ENCODE measurements at places on chromosomes 3 and 15.

GRCh38 chr15:31758126-31758525, 272.2 kb upstream of the CHRNA7 start:
- no peak for DNase-seq

- DNase-seq: peak; percentile 71
Observed at GRCh38 chr3:177190756-177191681, 6.3 kb downstream of the TBL1XR1 start.

DNA sequence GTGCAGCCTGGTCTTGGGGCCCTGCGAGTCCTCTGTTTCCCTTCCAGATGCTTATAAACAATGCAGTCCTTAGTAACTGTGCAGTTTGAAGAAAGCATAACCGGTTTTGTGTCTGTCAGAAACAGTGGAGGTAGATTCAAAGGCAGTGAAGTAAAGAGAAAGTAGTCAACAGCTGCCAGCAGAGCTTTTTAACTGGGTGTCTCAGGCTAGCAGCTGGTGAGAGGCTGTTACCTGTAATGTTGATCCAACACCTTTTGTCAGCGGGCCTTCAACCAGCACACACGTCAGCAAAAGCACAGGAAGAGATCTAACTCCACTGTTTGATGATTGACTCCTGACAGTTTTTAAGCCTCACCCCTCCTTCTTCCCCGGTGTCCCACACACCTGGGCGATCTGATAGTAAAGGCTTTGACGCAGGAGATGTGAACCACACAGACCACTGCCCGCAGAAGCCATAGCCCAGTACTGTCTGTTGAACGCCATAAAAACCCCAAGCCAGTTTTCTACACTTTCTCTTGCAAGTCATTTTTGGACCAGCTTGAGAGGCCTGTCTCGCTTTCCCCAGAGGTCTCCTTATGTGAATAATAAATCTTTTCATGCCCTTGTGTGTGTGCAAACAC, 178.0 kb downstream of the FMN1 start:
- DNase-seq: no peak

- DNase-seq: no peak
Observed at GRCh38 chr3:157300981-157301663, 135.5 kb upstream of the PTX3 start.

GRCh38 chr3:53902711-53903110, 11.1 kb upstream of the SELENOK start:
- no peak for DNase-seq

- no peak for DNase-seq
Observed at GRCh38 chr3:42236611-42237010, 29.4 kb downstream of the CCK start.

DNA sequence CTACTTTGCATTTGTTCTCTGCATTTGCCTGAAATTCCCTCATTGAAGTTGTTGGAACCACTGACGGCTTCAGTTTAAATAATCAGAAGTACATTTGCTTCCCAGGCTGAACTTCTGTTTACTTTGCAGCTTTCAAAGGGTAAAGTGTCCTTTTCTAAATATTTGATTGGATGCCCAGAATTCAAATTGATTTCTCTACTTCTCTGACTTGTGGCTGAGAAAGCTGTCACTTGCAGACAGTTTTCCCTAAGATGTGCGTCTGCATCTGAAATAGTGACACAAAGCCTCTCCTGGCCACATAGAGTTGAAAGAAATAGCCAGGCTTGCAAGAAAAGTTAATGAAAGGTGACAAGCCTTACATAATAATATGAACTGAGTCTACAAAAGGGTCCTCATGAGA, 299.6 kb downstream of the THSD4 start:
- no peak for DNase-seq

DNA sequence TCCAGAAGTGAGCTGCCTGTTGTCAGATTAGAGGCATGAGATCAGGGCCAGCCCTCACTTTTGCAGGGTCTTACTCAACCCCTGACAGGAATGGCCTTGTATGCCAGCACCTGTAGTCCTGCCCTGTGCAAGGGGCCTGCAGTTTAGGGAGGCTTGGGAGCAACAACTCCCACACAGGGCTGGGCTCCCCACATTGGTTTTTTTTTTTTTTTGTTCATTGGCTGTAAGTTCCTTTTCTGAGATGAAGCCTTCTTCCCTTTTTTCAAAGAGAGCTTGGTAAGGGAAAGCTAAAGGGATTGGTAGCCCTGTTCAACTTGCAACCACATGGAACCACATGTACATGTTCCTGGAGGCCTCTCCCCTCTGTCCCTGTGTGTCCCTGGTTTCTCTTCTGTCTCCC, 46.4 kb downstream of the TNFAIP8L3 start:
- DNase-seq: peak; percentile 67

GRCh38 chr15:58951388-58952007, 18.0 kb upstream of the SLTM start:
- DNase-seq: no peak

DNA sequence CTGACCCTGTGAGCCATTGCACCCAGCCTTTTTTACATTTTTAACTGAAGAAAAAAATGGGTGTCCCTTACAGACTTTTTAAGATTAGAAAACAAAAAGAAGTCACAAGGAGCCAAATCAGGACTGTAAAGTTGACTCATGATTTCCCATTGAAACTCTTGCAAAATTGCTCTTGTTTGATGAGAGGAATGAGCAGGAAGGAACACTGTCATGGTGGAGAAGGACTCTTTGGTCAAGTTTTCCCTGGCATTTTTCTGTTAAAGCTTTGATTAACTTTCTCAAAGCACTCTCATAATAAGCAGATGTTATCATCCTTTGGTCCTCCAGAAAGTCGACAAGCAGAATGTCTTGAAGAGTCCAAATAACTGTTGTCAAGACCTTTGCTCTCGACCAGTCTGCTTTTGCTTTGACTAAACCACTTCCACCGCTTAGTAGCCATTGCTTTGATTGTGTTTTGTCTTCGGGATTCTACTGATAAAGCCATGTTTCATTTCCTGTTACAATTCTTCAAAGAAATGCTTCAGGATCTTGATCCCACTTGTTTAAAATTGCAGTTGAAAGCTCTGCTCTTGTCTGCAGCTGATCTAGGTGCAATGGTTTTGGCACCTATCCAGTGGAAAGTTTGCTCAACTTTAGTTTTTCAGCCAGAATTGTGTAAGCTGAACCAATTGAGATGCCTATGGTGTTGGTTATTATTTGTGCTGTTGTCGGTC, 369.4 kb downstream of the MAGI1 start:
- DNase-seq: no peak

DNA sequence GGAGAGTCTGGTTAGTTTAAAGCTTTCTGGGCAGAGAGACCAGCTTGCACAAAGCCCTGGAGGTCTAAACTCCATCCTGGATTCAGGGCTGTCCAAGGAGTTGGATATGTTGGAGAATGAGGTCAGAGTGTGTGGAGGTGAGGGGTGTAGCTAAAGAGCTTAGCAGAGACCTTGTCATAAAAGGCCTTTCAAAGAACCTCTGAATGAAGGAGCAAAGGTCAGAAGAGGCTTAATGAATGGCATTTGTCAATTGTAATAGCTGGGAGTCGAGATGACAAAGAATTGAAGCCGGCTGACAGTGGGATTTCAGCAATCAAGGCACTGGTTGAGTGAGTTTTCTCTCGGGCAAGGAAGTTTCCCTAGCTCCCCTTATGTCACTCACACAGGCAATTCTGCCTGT, 202.6 kb downstream of the PDCD6IP start:
- no peak for DNase-seq

GRCh38 chr15:100778831-100779288, 100.8 kb upstream of the ALDH1A3 start:
- DNase-seq: no peak

DNA sequence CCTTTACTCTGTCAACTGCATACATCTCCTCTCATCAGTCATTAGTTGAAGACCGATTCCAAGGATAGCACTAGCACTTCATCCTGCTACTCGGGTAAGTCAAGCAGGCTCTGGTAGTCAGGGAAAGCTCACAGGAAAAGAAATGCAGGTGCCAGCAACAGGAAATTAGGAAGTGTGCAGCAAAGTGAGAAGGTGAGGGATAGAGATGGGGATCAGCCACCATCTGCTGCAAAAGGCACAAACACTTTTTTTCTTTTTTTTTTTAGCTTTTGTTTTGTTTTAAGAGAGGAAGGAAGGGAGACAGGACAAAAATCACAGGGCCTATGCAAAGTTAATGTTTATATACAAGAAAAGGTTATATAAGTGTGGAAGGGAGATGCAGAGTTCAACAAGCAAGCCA, 9.0 kb upstream of the BTLA start:
- DNase-seq: no peak

DNA sequence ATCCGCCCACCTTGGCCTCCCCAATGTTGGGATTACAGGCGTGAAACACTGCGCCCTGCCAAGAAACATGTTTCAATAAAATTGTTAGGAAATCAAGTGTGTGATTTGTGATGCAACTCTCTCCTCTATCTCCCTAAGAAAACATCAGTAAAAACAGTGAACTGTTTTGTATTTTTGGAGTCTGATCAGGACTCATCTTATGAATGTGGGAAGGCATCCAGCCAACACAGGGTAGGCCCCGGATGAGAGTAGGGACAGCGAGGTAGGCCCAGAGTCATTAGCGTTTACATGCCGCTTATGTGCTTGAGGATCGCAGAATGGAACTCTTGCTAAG, 884 bp upstream of the GLYCTK start:
- DNase-seq: no peak

DNA sequence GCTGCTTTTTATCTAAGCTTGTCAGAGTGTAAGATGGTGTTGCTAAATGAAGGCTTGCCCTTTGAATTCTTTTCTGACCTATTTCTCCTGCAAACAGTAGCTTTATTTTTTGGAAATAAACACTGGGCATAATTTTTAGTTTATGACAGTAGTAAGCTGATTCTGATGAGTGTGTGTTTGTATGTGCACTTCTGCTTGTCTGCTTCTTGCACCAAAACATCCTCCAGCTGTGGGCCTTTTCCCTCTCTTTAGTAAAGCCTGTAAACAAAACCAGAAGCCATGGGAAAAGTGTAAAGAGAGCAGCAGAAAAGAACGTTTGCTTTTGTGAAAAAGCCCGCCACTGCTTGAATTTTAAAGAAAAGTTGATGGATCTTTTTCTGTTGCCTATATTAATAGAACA, 136.4 kb upstream of the IL12A start:
- no peak for DNase-seq

- DNase-seq: no peak
Observed at GRCh38 chr15:33636958-33637357, 326.2 kb downstream of the RYR3 start.

DNA sequence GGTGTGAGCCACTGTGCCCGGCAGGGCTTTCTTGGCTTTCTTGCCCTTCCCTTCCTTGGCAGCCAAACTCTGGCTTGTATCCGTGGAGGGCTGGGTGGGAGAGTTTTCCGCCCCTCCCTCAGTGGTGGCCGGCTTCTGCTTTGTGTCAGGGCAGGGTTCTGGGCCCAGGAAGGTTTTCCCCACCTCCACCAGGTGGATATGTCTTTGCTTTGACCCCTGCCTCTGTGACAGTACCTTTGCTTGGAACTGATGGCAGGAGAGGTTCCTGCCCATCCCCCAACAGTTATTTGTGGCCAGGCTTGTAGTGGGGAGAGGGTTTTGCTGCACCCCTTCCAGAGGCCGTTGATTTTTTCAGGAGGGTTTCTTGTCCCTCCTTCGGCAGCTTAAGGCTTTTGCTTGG, 24.3 kb downstream of the CSPG5 start:
- no peak for DNase-seq

DNA sequence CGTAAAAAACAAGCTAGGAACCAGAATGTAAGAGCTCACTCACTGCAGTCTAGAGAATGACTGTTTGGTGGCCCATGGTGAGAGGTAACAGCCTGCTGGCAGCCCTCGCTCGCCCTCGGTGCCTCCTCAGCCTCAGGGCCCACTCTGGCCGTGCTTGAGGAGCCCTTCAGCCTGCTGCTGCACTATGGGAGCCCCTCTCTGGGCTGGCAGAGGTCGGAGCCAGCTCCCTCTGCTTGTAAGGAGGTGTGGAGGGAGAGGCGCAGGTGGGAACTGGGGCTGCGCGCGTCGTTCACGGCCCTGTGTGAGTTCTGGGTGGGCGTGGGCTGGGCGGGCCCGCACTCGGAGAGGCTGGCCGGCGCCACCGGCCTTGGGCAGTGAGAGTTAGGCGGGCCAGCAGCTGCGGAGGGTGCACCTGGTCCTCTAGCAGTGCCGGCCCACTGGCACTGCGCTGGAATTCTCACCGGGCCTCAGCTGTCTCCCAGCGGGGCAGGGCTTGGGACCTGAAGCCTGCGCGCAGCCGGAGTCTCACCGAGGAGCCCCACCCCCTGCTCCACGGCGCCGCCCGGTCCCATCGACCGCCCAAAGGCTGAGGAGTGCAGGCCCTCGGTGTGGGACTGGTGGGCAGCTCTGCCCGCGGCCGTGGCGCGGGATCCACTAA, 420.6 kb downstream of the RBMS3 start:
- DNase-seq: no peak

- peak; percentile 19 for DNase-seq
Observed at GRCh38 chr15:45187894-45188830, at the start of gene SHF. Gene SHF, minus strand, starts transcription at chr15:45187966. Its CDS starts 15 bp downstream, at chr15:45187951.

DNA sequence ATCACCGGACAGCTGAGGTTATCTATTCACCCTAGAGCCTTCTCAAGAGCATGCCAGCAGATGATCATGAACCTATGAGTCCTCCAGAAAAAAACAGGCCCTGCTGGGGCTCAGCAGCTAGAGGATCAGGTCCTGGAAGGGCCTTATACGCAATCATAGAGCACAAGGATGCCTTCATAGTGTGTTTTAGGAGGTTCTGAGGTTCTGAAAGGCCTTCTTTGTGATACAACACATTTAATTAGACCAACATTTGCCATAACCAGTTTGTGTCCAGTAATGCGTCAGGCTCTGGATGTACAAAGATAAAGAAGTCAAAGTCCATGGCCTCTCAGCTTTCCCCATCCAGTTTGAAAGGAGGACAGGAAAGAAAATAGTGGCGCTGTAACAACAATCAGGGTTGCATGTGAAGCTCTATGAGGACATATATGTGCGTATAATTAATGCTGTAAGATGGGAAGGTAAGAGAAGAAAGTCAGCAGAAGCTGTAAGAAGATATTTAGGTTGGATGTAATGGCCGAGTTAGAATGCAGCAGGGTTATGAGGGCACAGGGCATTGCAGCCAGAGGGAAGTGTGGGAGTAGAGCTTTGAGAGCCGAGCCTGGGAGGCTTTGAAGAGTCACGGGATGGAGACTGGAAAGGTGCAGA, 302.6 kb upstream of the TBL1XR1 start:
- no peak for DNase-seq

DNA sequence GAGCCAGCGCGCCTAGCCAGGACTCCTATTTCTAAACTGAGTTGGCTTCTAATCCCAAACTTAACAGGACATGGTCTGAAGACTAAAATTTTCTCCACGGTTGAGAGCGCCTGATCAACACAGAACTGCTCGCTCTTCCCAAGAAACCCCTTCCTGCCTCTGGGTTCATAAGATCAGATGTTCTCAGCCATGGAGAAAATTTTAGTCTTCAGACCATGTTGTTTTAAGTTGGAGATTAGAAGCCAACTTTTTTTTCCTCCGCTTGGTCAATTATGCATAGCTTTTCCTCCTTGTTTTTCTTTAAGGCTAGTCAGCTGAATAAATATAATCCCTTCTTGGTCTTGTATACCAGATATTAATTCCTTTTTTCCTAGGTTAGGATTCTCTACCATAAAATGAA, 356.6 kb upstream of the ADAMTS9 start:
- no peak for DNase-seq
